SK-N-SH (cell line): ENCODE measurements at places on chromosomes 1 and 21. TPM values are rescaled to one million over a fixed set of nuclear protein-coding genes. Genes with fewer than 3 reads are reported as not detected.

GRCh38 chr1:203992440-203992839 is 80.5 kb upstream of the SOX13 start:
- DNase-seq, result no peak

DNA sequence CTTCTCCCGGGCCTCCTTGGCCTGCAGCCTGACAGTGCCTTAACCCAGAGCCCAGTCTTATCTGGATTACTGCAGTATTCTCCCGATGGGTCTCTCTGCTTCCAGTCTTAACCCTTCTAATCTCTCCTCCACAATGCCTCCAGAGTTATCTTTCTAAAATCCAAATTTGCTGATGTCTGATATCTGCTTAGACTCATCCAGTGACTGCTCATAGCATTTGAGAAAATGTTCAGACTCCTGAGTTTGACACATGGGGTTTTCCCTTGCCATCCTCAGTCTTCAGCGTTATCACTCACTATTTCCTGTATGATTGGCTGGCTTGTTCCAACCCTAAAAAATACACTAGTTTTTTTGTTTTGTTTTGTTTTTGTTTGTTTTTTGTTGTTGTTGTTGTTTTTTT is 102.0 kb downstream of the FMN2 start:
- DNase-seq, result no peak

Gene BSND
- not detected in 2 replicates for polyA plus RNA-seq

Gene CELA3A
- not detected in 2 replicates for polyA plus RNA-seq
